Stimulated activated CD4-positive, alpha-beta T cell treated with anti-CD3 and anti-CD28 coated beads, Interleukin-1b, Interleukin-23, amount 100 ng/mL, for 1 hour (primary cell): ENCODE measurements at places on chromosomes 11 and 22.

DNA sequence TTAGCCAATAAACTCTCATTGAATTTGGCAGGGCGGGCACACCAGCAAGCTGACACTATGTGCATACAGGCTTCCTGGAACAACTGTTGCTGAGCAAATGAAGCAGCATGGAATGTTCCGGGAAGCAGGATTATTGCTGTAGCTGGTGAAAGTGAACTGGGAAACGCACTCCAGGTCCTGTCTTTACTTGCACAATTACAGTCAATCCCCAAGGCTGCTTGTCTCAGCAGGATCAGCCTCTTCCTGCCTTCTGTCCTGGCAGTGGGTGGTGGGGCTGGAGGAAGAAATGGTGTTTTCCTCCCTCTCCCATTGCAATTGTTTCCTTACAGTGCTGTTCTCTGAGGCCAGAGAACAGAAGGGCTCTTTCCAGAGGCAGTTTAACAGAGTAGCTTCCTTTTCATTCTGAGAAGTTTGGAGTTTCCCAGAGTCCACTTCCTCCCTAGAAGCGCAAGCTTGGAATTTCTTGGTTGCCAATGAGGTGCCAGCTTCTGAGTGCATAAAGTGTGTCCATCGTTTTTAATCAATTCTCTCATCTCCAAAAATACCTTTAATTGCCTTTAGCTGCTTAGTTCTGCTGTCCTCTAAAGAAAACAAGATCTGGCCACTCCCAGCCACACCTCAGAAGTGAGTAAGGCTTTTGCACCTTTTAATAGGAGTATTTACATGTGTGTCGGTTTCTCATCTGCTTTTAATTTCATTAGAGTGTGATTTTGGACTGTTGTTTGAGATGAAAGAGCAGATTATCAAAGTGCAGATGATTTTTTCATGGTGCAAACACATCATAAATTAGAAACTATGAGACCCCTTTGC, 19.9 kb downstream of the CD44 start:
- DNase-seq: no peak

GRCh38 chr11:93604008-93604660, 57.3 kb upstream of the CEP295 start:
- no peak for DNase-seq

DNA sequence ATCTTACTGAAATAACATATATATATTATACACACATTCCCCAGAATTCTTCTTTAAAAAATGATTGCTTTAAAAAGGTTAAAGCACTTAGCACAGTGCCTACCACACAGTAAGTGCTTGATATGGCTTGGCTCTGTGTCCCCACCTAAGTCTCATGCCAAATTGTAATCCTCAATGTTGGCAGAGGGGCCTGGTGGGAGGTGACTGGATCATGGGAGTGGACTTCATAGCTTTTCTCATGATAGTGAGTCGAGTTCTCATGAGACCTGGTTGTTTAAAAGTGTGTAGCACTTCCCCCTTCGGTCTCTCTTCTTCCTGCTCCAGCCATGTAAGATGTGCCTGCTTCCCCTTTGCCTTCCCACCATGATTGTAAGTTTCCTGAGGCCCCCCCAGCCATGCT, 6.2 kb downstream of the CRYAB start:
- DNase-seq: no peak

- DNase-seq: no peak
These were observed 3.7 kb downstream of the TSG101 start for GRCh38 chr11:18523084-18523483.

GRCh38 chr11:121452609-121453150, at the start of gene SORL1-AS1:
SORL1-AS1 (minus strand) TSS chr11:121452967.
- no peak for DNase-seq
